ENCODE measurements at places on chromosomes 7 and 10. TPM values are rescaled to one million over a fixed set of nuclear protein-coding genes. Genes with fewer than 3 reads are reported as not detected.

NT5C2 gene
- total RNA-seq: 92.0 TPM

TMEM273 gene
- total RNA-seq: 1.2 TPM

TRPV5 gene
- total RNA-seq: not detected

MAT1A gene
- total RNA-seq: under 0.01 TPM

ASNS gene
- total RNA-seq: 47.9 TPM

GUSB gene
- total RNA-seq: 16.0 TPM

ACTR3C gene
- total RNA-seq: 4.2 TPM

LRRC18 gene
- not detected for total RNA-seq

CYP3A4 gene
- not detected for total RNA-seq

CRTAC1 gene
- total RNA-seq: 6.6 TPM

XRCC2 gene
- total RNA-seq: 2.2 TPM

TSPAN15 gene
- 3.7 TPM for total RNA-seq

OPN1SW gene
- total RNA-seq: not detected

MSMB gene
- total RNA-seq: not detected

NEUROG3 gene
- total RNA-seq: not detected

SLC26A3 gene
- not detected for total RNA-seq

ACSL5 gene
- total RNA-seq: 2.0 TPM

SUGCT gene
- total RNA-seq: 0.98 TPM

WNT8B gene
- total RNA-seq: not detected

INHBA gene
- 7.9 TPM for total RNA-seq

HTRA1 gene
- total RNA-seq: 46.7 TPM

MACC1 gene
- total RNA-seq: 0.25 TPM

PTPRN2 gene
- 47.7 TPM for total RNA-seq

NKX2-3 gene
- under 0.01 TPM for total RNA-seq

CDC14C gene
- total RNA-seq: not detected

RBP4 gene
- 5.9 TPM for total RNA-seq

ADGRA1 gene
- 3.9 TPM for total RNA-seq

ZNF775 gene
- total RNA-seq: 9.3 TPM

CYP2C8 gene
- 0.74 TPM for total RNA-seq

TFEC gene
- total RNA-seq: 0.49 TPM

Data from temporal lobe (tissue), 4 donors.